NCI-H187 (cell line): ENCODE measurements at places on chromosomes 3 and 15.

- DNase-seq: no peak
These were observed 297.1 kb upstream of the MME start for GRCh38 chr3:154783061-154783460.

GRCh38 chr3:30631243-30631904 is 25.0 kb downstream of the TGFBR2 start:
- DNase-seq: no peak

GRCh38 chr15:60607817-60608216 is 128.9 kb upstream of the ICE2 start:
- DNase-seq: no peak

- DNase-seq: no peak
These were observed 116.8 kb downstream of the CDIN1 start for GRCh38 chr15:36696196-36696595.

- no peak for DNase-seq
These were observed 26.2 kb upstream of the COMMD4 start for GRCh38 chr15:75309711-75310110.

DNA sequence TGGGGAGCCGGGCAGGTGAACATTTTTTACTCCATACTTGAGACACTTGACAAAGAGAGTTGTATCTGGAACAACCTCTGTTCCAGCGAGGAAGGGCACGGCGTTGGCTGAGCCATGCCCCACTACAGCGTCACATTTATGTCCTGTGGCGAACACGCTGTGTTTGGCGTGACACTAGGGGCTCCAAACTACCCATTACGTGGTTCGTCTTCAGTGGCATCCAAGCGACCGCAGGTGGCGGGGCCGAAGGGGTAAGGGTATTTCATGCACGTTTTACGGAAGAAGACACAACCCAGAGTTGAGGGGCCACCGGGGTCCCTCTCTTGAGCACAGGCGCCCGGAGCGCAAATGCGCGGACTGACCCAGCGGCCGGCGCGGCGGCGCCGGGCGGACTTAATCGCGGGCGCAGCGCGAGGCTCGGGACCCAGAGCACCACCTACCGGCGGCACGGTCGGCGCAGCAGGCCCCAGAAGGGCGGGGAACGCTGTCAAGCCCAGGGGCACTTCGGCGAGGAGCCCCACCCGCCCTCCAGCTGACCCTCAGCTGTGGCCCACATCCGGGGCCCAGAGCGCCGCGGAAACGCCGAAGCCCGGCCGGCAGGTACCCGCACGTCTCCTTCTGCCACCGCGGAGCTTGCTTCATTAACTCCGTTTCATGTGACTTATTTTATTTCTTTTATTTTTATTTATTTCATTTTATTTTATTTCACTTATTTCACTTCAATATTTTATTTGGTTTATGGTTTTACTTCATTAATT is 36.4 kb upstream of the TRIM71 start:
- DNase-seq: peak; percentile 17

GRCh38 chr3:187677604-187678003 is 7.4 kb upstream of the SST start:
- DNase-seq: no peak

DNA sequence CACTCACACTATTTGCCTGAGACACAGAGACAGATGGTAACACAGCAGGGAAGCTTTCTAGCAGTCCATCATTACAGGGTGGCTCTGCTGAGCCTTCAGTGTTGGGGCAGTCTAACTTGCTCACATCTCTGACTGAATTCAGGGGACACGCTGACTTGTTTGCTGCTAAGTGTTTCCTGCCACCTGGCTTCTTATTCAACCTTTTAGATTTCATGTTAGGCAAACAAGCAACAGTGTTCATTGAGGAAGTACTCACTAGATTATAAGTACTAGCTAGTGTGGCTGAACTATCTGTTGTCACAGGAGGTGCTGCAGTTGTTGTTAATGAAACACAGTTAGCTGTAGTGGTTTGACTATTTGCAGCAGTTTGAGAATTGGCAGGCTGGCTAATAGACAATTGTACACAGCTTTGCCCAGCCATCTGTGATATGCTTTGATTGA is 37.3 kb downstream of the USF3 start:
- no peak for DNase-seq

DNA sequence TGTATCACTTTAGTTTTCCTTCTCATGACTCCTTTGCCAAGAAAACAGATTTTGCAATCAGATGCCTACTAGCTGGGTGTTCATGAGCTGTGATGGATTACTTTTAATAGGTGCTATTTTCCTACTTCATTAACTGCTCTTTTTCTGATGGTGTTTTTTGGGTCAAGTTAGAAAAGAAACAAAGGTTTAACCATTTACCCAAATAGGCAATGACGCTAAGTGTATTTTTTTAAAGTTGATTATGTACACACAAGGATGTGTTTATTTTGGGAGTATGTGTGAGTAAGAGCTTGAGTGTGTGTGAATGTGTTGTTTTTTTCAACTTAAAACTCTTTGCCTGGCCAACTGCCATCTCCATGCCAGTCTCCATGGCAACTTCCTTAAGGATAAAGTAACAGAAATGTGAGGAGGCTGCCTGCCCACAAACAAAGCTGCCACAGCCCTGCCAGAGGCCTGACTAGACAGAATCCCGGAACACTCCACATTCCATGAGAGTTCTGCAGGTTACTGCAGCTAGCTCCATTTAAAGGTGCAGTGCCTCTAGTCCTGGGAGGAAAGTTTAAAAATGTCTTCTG is 215.6 kb upstream of the RBMS3 start:
- DNase-seq: peak; percentile 13

DNA sequence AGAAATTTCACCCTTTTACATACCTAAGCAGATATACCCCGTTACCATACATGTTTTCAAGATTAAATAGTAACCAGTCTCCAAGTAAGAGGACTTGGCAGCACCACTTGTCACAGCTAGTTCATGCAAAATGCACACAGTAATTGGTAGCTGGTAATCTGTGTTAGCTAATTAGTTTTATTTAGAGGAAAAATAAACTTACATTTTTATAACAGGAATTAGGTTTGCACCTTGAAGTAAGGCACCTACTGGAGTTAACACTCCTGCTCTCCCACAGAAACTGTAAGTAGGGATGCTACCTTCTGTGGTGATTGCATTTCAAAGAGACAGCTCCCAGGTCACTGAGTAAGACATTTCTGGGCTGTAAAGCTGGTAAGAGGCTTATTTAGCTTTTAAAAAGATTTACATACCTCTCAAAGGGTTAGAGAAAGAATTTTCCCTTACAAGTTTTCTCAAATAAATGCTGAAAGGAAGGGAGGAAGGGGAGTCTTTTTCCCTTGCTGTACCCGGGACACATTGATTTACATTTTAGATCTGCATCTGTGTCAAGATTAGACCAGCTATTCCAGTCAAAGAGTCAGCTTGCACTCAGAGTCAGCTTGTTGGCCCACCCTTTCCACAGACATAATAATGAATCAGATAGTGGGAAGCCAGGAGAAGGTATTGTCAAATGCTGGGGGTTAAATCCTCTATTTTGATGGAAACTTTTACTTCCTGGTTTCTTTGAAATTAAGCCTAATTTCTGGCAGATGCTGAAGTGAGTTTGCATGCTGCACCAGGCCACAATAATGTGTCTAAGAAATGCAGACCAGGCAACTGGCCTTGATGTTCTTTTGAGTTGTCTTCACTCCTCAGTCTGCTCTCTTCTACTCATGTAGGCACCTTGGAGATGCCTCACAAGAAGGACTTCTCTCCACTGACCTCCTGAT is 77.6 kb upstream of the CHD2 start:
- DNase-seq: peak; percentile 56

DNA sequence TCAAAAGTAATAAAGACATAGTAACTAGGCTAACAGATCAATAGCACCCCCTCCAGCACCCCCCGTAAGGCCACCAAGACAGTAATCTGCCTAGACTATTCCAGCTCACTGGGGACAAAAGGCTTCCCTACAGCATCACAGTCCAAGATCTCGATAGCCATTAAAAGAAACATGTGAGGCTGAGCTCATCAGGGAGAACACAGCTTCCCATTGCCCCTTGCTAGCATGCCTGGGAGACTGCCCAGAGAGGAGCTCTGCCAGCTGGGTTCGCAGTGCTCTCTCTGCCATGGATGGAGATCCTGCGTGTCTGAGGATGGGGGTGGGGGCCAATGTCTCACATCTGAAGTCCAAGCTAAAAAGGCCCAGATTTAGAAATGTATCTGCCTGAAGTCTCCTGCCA is 17.8 kb downstream of the LRIG1 start:
- no peak for DNase-seq

GRCh38 chr3:177928172-177928873 is 607.9 kb upstream of the KCNMB2 start:
- DNase-seq: no peak

DNA sequence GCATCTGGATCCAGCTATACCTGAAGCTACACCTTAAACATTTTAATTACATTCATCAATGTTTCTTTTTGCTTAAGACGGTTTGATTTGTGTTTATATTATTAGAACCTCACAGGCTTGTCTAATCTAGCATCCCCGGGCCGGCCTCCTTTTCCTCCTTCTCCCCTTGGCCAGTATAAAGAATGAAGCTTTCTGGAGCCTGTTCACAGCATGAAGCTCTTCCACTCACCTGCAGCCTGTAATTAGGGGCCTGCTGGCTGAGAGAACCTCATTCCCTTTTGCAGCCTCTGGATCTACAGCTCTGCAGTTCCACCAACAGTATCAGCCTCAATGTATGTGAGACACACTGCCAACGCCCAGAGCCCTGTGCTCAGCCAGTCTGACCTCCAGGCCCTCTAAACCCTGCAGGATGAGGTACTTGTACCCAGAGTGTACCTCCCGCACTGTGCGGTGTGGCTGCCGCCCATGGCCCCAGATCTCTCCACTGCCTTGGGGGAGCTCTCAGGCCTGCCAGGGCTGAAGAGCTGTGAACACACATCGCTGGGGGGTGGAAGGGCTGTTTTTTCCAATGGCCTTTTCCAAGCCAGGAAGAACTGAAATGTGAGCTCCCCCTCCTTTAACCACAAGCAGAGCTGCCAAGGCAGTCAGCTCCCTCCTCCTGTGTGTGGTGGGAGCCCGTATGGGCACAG is 114.7 kb upstream of the ALDH1A3 start:
- DNase-seq: no peak

DNA sequence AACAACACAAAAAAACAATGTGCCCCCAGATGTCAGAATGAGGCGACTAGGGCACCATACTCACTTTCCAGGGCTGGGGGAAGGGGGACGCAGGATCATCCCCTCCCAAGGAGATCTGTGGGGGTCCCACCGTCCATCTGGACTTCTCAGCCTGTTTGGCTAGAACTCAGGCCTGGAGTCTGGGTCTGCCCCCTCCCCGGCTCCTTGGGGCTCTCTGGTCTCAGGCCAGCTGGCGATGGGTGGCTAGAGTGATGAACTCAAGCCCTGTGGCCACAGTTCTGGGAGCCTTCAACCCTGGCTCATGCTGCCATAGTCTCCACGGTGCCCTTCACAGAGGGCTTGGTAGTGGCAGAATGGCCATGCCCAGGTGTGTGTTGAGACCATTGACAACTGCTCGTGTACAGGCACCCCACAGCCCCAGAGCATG is 13.6 kb downstream of the ZBTB47 start:
- no peak for DNase-seq

DNA sequence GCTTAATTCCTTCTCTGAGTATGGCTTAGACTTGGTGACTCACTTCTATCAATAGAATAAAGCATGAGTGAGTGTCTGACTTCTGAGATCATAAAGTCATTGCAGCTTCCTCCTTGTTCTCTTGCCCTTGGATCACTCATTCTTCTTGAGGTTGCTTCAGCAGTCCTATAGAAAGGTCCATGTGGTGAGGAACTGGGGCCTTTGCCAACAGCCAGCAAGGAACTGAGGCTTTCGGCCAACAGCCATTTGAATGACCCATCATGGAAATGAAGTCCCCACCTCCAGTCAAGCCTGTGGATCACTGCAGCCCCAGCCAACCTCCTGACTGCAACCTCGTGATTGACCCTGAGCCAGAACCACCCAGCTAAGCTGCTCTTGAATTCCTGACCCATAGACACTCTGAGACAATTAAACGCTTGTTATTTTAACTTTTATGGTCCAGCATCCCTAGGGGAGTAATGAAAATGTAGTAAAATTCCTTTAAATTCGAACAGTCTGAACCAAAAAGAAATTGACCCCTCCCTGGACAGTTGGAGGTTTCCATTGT is 84.5 kb downstream of the WDR76 start:
- DNase-seq: no peak

- no peak for DNase-seq
These were observed 18.3 kb downstream of the MYZAP start for GRCh38 chr15:57609805-57610529.

DNA sequence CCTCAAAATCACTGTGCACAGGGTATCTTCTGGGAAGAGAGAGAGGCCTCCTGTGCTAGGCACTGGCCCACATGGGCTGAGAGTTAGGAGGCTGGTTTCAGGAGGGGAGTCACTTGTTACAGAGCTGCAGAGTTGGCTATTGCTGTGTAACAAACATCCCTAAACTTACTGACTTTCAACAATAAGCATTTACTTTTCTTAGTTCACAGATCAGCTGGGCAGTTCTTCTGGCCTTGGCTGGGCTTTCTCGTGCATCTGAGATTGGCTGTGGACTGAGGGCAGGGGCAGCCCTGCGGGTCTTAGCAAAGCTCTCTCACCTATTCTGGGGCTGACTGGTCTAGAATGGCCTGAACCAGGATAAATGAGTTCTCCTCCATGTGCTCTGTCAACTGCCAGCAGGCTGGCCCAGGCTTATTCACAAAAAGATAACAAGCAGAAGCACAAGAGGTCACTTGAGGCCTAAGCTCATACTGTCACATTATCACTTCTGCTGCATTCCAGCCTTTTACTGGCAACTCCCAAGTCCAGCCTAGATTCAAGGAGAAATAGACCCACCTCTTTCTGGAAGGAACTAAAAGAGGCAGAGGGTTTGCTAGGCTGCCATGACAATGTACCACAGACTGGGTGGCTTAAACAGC is 17.2 kb upstream of the RBSN start:
- DNase-seq: no peak

- peak; percentile 9 for DNase-seq
These were observed 235.7 kb downstream of the SATB1 start for GRCh38 chr3:18189282-18190050.
